Endothelial cell of umbilical vein (primary cell): ENCODE measurements at places on chromosomes 2 and 18. TPM values are rescaled to one million over a fixed set of nuclear protein-coding genes. Genes with fewer than 3 reads are reported as not detected.

DNA sequence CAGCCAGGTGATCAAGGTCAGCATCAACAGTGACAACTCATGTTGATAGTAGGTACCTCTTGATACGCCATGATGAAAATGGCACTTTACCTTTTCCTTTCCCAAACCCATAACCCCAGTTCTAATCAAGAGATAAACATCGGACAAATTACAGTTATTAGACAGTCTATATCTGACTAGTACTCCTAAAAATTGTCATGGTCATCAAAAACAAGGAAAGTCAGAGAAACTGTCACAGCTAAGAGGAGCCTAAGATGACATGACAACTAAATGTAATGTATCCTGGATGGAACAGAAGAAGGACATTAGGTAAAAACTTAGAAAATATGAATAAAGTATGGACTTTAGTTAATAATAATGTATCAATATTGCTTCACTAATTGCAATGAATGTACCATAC is 97.1 kb upstream of the DNMT3A start:
- no peak for DNase-seq

DNA sequence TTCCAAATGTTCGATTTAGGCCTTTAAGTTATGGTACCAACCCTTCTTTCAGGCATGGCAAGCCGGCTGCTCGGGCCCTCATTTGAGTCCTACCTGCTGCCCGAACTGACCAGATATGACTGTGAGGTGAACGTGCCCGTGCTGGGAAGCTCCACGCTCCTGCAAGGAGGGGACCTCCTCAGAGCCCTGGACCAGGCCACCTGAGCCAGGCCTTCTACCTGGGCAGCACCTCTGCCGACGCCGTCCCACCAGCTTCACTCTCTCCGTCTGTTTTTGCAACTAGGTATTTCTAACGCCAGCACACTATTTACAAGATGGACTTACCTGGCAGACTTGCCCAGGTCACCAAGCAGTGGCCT is 87.2 kb downstream of the EPAS1 start:
- DNase-seq = no peak

- DNase-seq = no peak
Measured at GRCh38 chr18:79869591-79870300, 72.0 kb downstream of the KCNG2 start.

DNA sequence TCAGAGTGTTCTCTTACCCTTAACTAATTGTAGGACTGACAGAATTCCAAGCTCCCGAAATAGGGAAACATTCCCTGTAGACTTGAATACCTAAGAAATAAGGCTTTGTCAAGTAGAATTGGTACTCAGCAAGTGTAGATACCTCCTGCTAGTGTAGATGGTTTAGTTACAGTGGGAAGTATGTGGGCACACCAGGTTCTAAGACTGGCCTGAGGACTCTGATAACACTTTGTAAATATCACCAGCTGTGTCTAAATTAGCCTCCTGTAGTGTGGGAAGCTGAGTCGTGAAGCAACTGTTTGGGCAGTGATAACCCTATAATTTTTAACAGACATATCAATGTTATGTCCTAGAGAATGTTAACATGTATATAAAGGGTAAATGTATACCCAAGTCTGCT is 304.5 kb downstream of the SLC8A1 start:
- DNase-seq = no peak

GRCh38 chr18:54129448-54130067 is 94.9 kb downstream of the MBD2 start:
- no peak for DNase-seq

DNA sequence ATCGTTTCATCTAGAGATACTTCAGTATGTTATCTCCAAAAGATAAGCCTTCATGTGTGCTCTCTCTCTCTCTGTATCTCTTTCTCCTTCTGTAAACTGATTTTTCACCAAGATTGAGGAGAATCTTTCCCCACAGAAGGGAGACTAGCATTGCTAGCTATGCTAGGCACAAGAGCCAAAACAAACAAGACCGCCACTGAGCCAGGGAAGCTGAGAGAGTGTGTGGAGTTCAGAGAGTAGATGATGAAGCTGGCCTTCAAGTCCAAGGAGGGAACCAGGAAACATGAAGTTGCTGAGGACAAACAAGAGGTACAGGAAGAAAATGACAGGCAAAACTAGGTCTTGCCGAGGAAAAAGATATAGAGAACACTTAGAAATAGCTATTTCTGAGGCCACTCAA is 23.4 kb downstream of the DAPL1 start:
- no peak for DNase-seq

DNA sequence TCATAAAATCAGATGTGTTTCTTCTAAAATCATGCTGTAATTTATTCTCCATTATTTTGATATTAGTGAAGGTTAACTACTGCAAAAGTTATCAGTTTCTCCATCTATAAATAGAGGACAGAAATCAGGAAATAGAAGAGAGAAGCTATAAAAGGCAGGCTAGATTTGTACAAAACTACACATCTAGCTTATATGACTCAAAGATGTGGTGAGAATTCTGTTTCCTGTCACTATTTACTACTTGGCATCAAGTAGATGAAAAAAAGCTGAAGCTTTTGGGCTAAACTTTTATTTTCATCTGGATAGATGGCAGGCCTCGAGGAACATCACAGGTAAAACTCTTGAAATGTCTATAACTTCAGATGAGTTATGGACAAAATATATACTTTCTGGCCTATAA is 49.8 kb upstream of the NAB1 start:
- no peak for DNase-seq

- DNase-seq = no peak
Measured at GRCh38 chr2:172426635-172427255, 641 bp upstream of the ITGA6 start.

GRCh38 chr2:101356521-101356920 is 30.8 kb downstream of the CREG2 start:
- DNase-seq = no peak

- no peak for DNase-seq
Measured at GRCh38 chr18:22778996-22779395, 154.1 kb upstream of the RBBP8 start.

DNA sequence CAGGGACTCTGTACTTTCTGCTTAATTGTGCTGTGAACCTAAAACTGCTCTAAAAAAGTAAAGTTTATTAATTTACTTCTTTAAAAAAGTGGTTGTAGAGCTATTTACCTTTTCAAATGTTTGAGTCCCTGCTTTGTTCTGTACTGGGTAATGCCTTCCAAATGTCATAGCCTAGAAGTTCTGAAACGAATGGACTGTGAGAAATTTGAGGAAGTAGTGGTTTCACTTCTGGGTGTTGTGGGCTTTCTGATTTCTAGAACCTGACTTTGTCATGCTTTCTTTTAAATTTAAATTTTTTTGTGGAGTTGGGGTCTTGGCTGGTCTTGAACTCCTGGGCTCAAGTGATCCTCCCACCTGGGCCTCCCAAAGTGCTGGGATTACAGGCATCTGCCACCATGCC is 44.6 kb downstream of the SMAD4 start:
- no peak for DNase-seq

GRCh38 chr18:61541673-61542072 is 208.4 kb downstream of the CDH20 start:
- DNase-seq = no peak

DNA sequence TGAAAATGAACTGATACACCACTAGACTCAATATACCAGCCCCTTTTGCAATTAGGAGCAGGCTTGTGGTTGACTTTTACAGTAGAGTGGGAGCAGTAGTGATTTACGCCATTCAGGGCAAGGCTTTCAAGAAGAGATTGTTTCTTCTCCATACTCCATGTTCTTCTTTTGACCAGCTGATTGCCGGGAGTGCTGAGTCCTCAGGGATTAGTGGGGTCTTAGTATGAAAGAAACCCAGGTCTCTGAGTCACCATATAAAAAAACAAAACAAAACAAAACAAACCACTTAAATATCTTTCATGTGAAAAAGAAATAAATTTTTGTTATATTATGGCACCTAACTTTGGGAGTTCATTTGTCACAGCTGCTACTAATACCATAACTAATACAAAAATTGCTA is 465.6 kb upstream of the TRIB2 start:
- DNase-seq = no peak

GRCh38 chr2:56184500-56185011 is 766 bp downstream of the CCDC85A start:
- DNase-seq = peak; percentile 46

- DNase-seq = no peak
Measured at GRCh38 chr18:32529722-32530420, 59.2 kb upstream of the GAREM1 start.

- no peak for DNase-seq
Measured at GRCh38 chr2:51880153-51880552, 848.2 kb upstream of the NRXN1 start.

- peak; percentile 28 for DNase-seq
Measured at GRCh38 chr2:150480971-150481830, 6.3 kb downstream of the RND3 start.

GRCh38 chr2:16642088-16642487 is 23.5 kb downstream of the CYRIA start:
- DNase-seq = no peak

- no peak for DNase-seq
Measured at GRCh38 chr2:69054431-69054830, 41.5 kb downstream of the ANTXR1 start.

SULT1C4 gene
- total RNA-seq = 28.2 and 29.3 TPM in 2 replicates

ZAP70 gene
- total RNA-seq = not detected in 2 replicates

DTNB gene
- 13.9 and 17.0 TPM in 2 replicates for total RNA-seq

CYP27C1 gene
- not detected in 2 replicates for total RNA-seq

TWSG1 gene
- 57.4 and 69.6 TPM in 2 replicates for total RNA-seq

GALNT3 gene
- 0.82 and 0.85 TPM in 2 replicates for total RNA-seq

ADD2 gene
- total RNA-seq = not detected in 2 replicates

MRPL33 gene
- 96.7 and 97.4 TPM in 2 replicates for total RNA-seq
